ENCODE measurements at places on chromosomes 11 and 22. TPM values are rescaled to one million over a fixed set of nuclear protein-coding genes. Genes with fewer than 3 reads are reported as not detected.
A peak's percentile ranks its signal among the peaks of the same experiment; 100 is the strongest.

CUL5 gene
- 27.1 TPM for total RNA-seq

GRCh38 chr22:41687901-41688364 lies 734 bp downstream of the SNU13 start:
- DNase-seq = peak; percentile 37

DNA sequence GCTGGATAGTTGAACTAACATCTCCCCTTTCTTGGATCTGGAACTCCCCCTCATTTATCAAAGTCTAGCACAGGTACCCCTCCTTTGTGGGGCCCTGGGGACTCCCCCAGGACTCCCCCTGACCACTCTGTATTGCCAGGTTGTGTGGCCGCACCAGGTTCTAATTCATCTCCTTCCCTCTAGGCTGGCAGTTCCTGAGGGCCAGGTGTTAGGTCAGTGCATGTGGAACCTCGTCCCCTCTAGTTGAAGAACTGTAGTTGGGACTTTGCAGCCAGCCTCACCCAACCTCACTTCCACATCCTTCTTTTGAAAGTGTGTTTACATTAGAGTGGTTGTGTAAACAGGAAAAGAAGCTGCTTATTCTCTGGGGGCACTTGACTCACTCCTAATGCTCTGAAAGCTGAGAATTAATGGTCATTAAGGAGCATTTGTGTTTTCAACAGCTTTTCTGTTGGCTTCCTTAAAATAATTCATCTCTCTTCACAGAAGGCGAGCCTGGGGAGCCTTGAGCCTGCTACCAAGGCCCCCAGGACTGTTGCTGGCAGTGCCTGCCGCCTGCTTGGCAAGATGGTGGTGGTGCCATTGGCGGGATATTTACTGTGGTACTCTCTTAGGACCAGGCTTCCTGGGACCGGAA lies 11.8 kb downstream of the UPB1 start:
- peak; percentile 73 for DNase-seq

GRCh38 chr22:24159650-24160049 lies 21.6 kb upstream of the SUSD2 start:
- no peak for DNase-seq

DNA sequence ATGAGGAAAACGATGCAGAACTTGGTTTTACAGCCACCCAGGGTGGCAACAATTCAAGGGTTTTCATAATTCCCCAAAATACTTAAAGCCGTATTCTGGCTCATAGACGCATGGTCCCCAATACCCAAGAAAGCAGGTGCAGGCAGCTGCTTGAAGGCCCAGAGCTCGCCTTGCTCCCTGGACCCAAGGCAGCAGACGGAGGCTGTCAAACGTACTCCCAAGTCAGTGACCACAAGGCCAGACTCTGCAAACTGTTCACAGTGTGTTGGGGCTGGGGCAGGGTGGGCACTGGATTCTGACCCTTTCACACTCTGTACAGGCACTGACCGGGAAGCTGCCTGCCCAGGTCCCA lies 21.5 kb downstream of the TMEM184B start:
- no peak for DNase-seq

DNA sequence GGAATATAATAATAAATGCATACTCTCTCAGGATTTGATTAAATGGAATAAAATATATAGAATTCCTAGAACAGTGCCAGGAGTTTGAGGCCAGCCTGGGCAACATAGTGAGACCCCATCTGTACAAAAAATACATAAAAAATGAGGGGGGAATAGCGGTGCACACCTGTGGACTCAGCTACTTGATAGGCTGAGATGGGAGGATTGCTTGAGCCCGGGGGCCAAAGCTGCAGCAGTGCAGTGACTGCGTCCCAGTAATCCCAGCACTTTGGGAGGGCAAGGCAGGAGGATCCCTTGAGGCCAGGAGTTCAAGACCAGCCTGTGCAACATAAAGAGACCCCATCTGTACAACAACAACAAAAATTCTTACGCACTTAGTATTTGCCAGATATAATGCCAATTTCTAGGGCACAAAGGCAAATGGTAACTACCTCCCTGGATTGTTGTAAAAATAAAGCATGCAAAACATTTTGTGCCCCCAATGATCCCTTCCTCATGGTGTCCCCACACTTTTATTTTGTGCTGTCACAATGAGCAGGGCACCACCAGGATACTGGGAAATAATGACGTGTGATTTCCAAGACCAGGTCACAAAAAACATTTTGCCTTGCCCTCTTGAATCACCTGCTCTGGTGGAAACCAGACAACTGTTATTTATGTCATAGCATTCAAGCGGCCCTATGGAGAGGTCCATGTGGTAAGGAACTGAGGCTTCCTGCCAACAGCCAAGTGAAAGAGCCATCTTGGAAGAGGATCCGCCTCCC lies 18.3 kb upstream of the ZNF280A start:
- DNase-seq = no peak

Data from M059J (cell line).